Renal cortex interstitium (tissue), 15 donors: ENCODE measurements at places on chromosomes 5 and 9. TPM values are rescaled to one million over a fixed set of nuclear protein-coding genes. Genes with fewer than 3 reads are reported as not detected.

DNA sequence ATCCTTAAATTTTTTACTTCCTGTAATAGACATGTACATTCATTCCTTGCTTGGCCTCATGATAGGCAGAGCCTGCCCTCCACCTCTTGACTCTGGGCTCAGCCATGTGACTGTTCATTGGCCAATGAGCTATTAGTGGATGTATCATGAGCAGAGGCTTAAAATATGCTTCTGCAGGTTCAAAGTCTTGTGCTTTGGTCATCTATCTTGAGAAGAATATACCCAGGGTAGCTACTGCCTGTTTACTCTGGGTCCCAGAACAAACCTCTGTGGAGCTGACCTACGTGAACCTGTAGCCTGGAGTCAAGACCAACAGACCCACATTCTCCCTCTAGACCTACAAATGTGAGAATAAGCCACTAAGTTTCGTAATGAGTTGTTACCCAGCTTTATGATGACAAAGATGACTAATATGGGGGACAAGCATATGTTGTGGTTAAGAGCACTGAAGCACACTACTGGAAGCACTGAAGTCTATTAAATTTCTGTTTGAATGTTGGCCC, 244.4 kb downstream of the MAST4 start:
- no peak for DNase-seq

GRCh38 chr5:78327761-78328510, 32.5 kb upstream of the SCAMP1 start:
- no peak for DNase-seq

PCDHB4 gene
- 1.7 TPM for polyA plus RNA-seq

DNA sequence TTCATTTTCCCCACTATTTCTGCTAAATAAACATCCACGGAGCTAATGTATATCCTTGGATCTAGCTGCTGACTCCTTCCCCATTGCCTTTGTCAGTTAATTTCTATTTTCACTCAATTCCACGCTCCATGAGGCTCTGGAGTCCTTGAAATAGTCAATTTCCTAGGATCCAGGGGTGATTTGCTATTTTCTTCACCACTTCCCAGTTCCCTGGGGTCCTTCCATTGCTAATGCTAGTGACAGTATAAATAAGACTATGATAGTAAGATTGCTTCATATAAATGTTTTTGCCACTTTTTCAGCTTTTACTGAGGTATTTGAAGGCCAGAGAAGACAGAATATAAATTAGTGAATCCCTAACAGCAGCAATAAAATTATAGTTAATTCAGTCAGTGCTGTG, 13.1 kb downstream of the TSSK1B start:
- no peak for DNase-seq

MEIKIN gene
- not detected for polyA plus RNA-seq

DNA sequence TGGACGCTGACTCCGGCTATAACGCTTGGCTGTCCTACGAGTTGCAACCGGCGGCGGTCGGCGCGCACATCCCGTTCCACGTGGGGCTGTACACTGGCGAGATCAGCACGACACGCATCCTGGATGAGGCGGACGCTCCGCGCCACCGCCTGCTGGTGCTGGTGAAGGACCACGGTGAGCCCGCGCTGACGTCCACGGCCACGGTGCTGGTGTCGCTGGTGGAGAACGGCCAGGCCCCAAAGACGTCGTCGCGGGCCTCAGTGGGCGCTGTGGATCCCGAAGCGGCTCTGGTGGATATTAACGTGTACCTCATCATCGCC, 2.1 kb downstream of the PCDHA12 start:
- DNase-seq, result no peak
